ENCODE measurements at places on chromosomes 2 and 18. TPM values are rescaled to one million over a fixed set of nuclear protein-coding genes. Genes with fewer than 3 reads are reported as not detected.

- peaks cover 25% of the 10 kb centered on the region for H3K4me1 ChIP-seq
- DNase-seq = no peak
- H3K4me3 ChIP-seq = no peak overlapping the region
- H3K27ac ChIP-seq = peak overlapping the region; percentile 81
- H3K27me3 ChIP-seq = no peaks in the 10 kb centered on the region
Measured at GRCh38 chr2:237473878-237474441, 13.1 kb upstream of the MLPH start.

- no peaks in the 10 kb centered on the region for H3K36me3 ChIP-seq
- H3K4me3 ChIP-seq = no peak overlapping the region
- no peaks in the 10 kb centered on the region for H3K4me1 ChIP-seq
Measured at GRCh38 chr18:11955239-11956029, 25.9 kb upstream of the IMPA2 start.

DNA sequence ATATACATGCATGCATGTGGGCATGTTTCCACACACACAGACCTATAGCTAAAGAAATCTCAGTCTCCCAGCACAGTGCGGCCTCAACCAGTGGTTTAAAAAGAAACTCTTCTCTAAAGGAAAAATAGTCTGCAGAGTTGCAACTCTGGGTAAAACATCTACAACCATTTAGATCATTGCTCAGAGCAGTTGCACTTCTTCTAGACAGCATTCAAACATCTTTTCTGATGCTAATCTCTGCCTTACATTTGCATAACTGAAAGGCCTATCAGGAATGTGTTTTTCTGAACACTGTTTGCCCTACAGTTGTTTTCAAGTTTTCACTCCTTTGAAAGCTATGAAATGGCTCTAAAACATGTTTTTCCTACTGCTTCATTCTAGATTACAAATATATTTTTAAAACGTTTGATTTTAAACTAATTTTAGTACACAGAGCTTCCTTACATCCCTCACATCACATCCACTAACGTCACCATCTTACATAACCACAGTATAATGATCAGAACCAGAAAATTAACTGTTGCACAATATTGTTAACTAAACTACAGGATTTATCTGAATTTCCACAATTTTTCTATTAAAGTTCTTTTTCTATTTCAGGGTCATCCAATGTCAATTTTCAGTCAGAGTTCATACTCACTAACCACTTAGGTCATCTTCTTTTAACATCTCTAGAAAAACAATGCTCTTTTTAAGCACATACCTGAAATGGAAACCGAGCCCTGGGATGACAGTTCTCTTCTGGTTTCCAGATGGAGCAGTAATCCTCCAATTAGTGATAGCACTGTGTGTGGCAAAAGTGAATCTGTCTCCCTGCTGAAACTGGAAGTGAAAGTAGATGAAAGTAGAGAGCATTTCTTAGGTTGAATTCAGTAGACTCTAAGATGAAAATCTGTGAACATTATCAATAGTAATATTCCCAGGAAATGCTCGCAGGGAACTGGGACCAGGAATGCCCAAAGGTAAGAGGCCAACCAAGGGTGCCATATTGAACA is 501.6 kb upstream of the GCFC2 start:
- H3K36me3 ChIP-seq = no peaks in the 10 kb centered on the region
- no peak overlapping the region for H3K27ac ChIP-seq
- H3K27me3 ChIP-seq = no peaks in the 10 kb centered on the region
- no peak overlapping the region for H3K4me3 ChIP-seq
- H3K4me1 ChIP-seq = no peaks in the 10 kb centered on the region

GRCh38 chr2:875687-876615 is 74.7 kb upstream of the SNTG2 start:
- no peaks in the 10 kb centered on the region for H3K27me3 ChIP-seq
- H3K4me3 ChIP-seq = no peak overlapping the region
- H3K27ac ChIP-seq = no peak overlapping the region
- no peaks in the 10 kb centered on the region for H3K4me1 ChIP-seq
- no peak for DNase-seq

UGT1A7 gene
- not detected for total RNA-seq

GRCh38 chr2:52500561-52500960 is 1267.0 kb upstream of the CHAC2 start:
- no peaks in the 10 kb centered on the region for H3K36me3 ChIP-seq
- no peaks in the 10 kb centered on the region for H3K27me3 ChIP-seq
- no peak overlapping the region for H3K27ac ChIP-seq
- no peak for DNase-seq

VWA3B gene
- not detected for total RNA-seq

DNA sequence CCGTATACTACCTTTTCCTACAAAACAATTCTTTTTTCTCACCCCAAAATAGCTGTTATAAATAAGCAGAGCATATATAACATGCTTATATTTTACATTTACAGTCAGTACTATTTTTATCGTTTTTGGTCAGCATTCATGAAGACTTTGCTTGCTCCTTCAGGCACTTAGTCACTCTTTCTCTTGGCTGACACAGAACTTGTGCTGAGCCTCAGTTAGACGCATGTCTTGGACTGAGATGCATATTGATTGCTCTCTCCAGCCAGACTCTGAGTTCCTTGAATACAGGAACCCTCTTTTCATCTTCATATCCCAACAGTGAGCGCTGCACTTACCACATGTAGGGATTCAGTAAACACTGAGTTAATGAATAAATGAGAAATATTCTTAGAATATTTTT is 158.3 kb downstream of the RTN4 start:
- H3K27ac ChIP-seq = no peak overlapping the region
- no peak overlapping the region for H3K4me3 ChIP-seq
- DNase-seq = no peak
- no peaks in the 10 kb centered on the region for H3K36me3 ChIP-seq
- no peaks in the 10 kb centered on the region for H3K27me3 ChIP-seq

- H3K4me3 ChIP-seq = no peak overlapping the region
- peaks cover 22% of the 10 kb centered on the region for H3K4me1 ChIP-seq
- H3K27me3 ChIP-seq = no peaks in the 10 kb centered on the region
- DNase-seq = no peak
- no peaks in the 10 kb centered on the region for H3K36me3 ChIP-seq
Measured at GRCh38 chr18:61580046-61580445, 246.8 kb downstream of the CDH20 start.

DNA sequence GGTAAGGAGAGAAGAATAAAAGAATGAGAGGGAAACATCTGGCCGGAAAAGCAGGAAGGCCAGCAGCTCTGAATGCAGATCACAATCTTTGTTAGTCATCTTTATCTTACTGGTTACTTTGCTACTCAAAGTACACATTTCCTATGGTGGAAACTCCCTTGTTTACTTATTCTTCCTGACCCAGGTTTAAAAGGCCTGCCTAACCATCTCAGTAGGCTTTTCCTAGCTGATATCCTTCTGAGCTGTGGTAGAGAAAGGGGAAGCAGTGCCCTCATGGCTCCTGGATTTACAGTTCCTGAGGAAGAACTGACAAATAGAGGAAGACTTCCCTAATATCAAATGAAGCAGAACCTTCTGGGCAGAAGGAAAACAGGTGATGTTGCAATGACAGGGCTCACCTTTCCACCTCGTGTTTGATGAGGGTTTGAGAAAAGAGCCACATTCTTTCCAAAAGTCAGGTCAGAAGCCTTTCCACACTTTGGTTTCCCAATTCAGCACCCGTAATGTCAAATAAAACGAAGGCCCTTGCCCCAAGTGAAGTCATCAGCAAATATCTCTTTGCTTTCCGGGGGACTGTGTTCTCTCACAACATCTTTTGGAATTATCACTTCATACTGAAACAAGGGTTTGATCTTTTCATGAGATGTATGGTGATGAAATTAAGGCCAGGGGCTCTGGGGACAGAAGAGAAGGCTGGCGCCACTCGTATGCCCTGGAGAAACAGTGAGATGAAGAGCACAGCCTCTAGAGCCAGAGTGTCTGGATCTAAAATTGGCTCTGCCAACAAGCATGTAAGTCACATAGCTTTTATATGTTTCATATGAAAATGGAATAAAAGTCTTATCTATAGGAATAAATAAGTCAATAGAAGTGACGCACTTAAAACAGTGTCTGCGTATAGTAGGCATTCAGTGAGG is 26.7 kb upstream of the APOB start:
- no peaks in the 10 kb centered on the region for H3K27me3 ChIP-seq
- no peaks in the 10 kb centered on the region for H3K36me3 ChIP-seq
- no peak for DNase-seq
- no peak overlapping the region for H3K27ac ChIP-seq
- no peaks in the 10 kb centered on the region for H3K4me1 ChIP-seq
